ENCODE measurements at places on chromosomes 2 and 18.

DNA sequence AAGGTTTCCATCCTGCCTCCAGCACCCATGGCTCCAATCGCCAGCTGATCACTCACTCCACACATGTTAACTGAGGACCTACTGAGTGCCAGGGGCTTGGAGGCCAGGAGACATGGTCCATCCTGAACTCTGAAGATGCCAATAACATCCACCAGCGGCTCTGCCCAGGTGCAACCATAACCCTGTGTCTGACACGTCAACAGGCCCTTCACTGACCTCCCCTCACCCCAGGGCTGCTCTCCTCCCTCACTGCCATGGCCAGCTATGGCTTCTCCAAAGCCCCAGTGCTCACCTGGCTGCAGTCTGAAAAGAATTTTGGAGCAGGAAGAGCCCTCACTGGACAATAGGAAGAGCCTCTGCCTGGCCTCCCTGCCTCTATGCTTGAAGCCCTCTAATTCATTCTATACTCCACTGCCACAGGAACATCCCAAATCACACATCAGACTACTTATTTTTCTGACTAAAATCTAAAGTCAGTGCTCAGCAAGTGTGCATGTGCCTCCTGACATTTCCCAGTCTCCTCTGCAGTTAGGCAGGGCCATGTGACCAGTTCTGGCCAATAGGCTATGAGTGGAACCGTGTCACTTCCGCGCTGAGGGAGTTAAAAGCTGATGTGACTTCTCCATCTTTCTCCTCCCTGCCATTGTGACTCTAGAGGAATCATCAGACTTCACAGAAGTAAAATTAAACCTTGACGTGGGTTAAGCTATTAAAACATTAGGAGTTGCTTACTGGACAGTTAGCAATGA lies 37.2 kb downstream of the ZBTB7C start:
- DNase-seq, result no peak

- no peak for DNase-seq
Observed at GRCh38 chr2:234630801-234631261, 133.9 kb upstream of the ARL4C start.

- peak; percentile 86 for DNase-seq
Observed at GRCh38 chr2:122244598-122245229, 489.3 kb downstream of the TSN start.

DNA sequence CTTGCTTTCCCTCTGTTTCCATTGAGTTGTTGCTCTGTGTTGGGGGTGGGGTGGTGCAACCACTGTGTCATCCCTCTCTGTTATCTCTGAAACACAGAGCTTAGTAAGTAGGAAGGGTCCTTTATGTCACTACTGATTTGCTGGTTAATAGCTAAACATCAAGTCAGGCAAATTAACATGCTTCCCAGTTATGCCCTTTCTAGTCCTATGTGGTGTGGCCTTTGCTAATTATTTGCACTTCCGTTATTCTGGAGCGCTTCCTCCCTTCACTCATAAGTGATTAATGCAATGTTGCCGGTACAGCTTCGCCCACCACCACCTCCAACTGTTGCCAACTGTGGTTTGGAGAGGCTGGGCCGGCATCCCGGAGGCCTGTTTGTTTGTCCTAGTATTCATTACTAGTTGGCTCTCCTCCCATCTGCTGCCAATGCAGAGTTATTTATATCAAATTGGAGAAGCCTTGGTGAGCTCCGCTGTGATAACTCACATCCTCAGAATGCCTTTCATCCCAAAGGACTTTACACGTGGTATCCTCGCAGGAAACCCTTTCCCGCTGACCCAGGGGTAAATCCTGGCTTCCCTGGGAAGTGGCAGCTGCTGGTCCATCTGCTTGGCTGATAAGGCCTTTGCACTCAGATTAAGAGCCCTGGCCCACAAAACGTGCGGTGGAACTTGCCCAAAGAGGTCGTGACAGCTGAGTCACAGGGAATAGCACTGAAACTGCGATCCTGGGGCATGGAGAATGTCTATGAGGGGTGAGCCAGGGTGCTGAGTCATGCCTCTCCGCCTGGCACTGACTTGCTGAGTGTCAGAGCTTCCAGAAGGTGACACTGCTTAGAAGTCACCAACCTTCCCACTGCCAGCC lies 72.0 kb upstream of the ZCCHC2 start:
- DNase-seq, result peak; percentile 75

DNA sequence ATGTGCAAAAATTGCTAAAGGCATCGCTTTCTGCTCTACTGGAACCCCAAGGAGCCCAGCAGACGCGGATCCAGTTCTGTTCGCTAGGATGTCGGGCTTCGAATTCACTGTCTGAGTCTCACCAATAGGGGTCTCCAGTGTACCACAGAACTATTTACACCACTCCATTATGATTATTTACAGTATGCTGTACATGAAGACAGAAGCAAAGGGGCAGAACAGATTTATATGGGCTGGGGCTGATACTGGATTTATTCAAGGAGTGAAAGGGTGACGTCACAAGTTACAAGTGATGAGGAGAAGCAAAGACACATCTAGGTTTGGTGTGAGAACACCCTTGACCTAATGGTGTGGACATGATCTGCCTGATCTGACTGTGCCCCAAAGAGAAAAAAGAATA lies 185.3 kb upstream of the ATP5MC3 start:
- peak; percentile 16 for DNase-seq

DNA sequence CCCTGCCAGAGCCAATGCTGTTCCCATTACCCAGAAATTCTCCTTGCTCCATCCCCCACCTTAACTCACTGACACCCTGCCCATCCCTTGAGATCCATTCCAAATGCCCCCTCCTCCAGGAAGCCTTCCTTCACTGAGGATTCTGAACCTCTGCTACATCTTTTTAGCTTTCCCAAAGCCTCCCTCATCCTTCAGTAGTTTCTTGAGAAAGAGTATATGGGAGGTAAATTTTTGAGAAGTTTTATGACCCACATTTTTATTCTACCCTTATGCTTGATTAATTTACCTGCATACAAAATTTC lies 93.1 kb downstream of the INHBB start:
- no peak for DNase-seq

GRCh38 chr18:44909191-44909719 lies 228.6 kb downstream of the SETBP1 start:
- DNase-seq, result no peak

DNA sequence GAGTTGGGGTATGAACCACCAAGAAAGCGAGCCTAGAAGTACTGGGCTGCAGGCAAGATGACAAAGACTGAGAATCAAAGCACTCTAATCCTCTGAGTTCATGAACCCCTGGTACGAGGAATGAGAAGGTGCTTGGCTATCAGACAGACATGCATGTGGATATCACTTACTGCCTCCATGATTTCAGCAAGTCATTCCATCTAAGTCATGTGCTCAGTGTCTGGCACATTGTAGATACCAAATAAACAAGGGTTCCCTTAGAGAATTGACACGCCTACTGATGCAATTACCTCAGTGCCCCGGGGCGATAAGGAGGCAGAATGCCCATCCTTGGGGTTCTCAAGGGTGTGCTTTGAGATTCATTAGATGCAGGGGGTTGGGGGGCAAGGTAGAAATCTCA lies 125.6 kb upstream of the PKDCC start:
- DNase-seq, result no peak

- DNase-seq, result peak; percentile 64
Observed at GRCh38 chr2:9033385-9034168, 30.1 kb upstream of the MBOAT2 start.

- no peak for DNase-seq
Observed at GRCh38 chr2:9106338-9107167, 100.1 kb upstream of the ASAP2 start.

GRCh38 chr2:18856765-18857164 lies 267.4 kb upstream of the NT5C1B start:
- no peak for DNase-seq

DNA sequence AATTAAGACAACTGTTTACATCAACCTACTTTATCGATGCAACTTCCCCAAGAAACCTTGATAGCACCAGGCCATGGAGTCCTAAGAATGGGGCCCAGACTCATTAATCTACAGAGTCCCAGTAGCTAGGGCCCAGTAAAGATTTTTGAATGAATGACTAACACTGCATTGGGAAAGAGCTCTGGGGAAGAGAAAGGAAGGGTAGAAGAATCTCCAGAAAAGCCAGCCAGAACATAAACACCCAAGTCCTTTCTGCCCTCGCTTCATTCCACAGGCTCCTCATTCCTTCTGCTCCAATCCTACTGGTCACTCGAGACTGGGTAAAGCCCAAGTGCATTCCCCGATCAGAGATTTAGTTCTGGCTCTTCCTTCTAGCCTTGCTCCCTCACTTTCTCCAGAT lies 44.3 kb downstream of the CYRIA start:
- no peak for DNase-seq

GRCh38 chr2:216784456-216784855 lies 75.4 kb downstream of the TNP1 start:
- no peak for DNase-seq

DNA sequence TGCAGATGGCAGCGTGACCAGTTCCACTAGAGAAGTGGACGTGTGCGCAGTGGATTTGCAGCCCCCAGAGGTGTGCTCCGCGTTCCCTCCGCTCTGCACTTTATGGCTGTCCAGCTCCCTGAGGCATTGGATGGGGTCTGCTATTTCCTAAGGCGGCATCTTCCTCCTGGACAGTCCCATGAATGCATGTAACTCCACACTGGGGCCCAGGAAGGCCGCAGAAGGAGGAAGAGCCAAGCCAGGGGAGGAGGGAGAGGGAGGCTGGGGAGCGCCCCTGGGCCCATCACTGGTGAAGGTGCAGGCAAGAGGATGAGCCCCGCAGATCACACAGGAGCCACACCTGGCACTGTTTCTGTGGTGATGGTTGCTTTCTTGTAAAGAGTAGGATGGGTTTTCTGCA lies 99.1 kb downstream of the PTGR3 start:
- DNase-seq, result no peak

Measured in NCI-H446 (cell line).